SHP77 (cell line): ENCODE measurements at places on chromosomes 2 and 18.
A peak's percentile ranks its signal among the peaks of the same experiment; 100 is the strongest.

- DNase-seq, result no peak
Measured at GRCh38 chr2:187689372-187689771, 135.1 kb upstream of the TFPI start.

GRCh38 chr2:173851141-173851641, 114.0 kb downstream of the SP3 start:
- DNase-seq, result no peak

DNA sequence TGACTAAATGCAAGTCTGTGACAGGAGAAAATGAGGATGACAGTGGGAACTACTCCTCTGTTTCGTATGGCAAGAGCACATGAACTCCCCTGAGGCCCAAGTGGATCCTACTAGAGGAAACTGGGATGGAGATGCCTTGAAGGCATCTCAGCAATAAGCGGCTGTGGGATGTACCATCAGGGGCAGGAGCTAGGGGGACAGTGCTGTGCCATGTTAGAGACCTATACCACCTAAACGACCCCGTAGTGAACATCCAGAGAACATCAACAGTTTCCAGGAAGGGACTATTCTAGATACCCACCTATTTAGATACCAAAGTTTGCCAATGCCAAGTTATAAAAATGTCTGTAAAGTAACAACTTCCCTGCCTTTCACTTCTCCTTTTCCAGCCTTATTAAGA, 860.8 kb upstream of the ACVR2A start:
- DNase-seq, result no peak

DNA sequence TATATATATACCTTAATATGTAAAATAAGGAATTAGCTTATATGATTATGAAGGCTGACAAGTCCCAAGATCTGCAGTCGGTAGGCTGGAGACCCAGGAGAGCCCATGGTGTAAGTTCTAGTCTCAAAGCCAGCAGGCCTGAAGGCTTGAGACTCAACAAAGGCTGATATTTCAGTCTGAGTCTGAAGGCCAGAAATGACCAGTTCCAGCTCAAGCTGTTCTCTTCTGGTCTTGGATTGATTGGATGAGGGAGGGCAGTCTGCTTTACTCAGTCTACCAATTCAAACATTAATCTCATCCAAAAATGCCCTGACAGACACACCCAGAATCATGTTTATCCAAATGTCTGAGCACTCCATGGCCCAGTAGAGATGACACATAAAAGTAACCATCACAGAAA, 22.0 kb downstream of the HNMT start:
- DNase-seq, result no peak

DNA sequence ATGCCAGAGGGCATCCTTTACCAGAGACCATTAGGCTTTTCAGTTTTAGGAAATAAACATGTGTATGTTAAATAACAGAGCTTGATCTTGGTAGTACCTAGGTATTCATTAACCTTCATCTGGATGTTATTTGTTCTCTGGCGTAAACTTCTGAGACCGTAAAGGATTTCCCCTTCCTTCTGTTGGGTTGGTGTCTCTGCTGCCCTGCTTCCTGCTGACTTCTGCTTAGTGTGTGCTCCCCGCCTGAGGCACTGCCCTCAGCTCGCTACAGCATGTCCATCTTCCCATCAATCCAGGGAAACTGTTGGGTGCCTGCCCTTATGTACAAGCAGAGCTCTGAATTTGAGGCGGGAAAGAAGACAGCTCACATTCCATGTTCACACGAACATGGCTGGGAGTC, 177.9 kb downstream of the TPGS2 start:
- DNase-seq, result no peak

DNA sequence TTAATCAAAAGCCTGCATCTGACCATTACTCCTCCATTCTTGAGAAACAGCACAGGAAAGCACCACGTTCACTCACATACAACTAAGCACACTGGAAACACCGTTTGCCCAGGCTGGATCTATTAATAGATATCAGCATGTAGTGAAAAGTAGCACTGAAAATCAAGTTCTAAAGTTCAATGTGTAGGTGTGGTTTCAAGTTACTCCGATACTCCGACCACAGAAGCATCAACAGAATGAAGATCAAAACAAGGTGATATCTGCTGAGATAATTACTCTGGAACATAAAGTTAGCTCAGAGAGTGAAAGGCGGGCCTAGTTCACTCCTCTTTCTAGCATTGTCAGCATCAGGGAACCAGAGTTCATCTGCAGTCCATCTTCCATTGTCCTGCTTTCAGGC, 1367.4 kb upstream of the ACVR2A start:
- DNase-seq, result no peak

GRCh38 chr2:209956271-209956670, 46.2 kb upstream of the RPE start:
- no peak for DNase-seq

DNA sequence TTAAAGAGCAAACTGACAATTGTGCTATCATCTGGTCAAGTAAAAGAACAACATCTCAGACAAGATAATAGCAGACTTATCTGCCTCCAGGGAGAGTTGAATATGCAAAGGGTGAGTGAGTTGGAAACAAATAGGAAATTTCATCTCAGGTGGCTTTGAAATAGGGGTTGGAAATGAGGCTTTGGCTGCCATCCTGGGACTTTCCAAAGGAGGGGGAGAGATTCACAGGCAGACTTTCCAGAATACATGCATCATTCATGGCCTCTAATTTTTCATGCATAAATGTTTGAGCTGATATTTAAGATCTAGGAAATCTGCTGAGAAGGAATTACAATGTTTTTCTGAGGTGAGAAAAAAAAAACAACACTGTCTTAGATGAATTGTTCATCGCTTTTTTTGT, 300.5 kb downstream of the ALK start:
- no peak for DNase-seq

DNA sequence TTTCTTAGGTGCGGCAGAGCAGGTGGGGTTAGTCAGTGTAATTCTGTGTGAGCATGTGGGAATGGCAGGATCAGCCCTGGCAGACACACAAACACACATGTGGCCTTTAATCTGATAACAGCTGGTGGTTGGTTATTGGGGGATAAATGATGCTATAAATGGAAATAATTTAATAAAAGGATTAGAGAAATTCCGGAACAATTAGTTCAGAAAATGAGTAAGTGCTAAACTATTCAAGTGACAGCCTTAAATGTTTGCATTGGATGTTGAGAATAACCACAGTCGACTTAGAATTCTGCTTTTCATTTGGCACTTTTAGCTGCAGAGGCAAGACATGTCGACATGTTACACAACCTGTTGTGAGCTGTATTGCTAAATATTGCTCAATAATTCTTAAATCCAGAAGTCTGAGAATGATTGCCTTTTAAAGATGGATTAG, 7.2 kb downstream of the SMYD1 start:
- no peak for DNase-seq

- DNase-seq, result no peak
Measured at GRCh38 chr18:62784966-62785413, 69.6 kb downstream of the PHLPP1 start.

GRCh38 chr2:34736482-34736881, 1137.4 kb upstream of the FAM98A start:
- DNase-seq, result no peak

DNA sequence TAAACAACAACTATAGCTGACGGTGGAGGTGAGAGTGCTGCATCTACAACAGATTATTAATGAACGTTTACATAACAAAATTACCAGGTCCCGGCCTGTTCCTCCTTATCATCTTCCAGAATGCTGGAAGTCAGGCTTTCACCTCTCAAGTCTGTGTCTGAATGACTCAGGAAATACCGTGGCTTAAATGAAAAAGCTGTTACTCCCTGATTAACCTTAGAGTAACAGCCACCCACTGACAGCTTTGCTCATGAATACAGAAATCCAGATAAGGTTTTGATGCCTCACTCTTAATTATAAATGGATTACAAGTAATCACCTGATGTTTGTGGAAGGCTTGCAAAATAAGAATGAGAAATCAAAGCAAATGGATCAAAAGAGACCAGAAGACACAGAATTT, 885.3 kb upstream of the CELF4 start:
- no peak for DNase-seq

DNA sequence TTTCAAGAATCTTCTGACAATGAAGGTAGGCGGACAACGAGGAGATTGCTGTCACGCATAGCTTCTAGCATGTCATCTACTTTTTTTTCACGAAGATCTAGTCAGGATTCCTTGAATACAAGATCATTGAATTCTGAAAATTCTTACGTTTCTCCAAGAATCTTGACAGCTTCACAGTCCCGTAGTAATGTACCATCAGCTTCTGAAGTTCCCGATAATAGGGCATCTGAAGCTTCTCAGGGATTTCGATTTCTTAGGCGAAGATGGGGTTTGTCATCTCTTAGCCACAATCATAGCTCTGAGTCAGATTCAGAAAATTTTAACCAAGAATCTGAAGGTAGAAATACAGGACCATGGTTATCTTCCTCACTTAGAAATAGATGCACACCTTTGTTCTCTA, 35.8 kb downstream of the MARCHF7 start:
- DNase-seq, result no peak

GRCh38 chr2:221610255-221610654, 38.2 kb upstream of the EPHA4 start:
- DNase-seq, result no peak

DNA sequence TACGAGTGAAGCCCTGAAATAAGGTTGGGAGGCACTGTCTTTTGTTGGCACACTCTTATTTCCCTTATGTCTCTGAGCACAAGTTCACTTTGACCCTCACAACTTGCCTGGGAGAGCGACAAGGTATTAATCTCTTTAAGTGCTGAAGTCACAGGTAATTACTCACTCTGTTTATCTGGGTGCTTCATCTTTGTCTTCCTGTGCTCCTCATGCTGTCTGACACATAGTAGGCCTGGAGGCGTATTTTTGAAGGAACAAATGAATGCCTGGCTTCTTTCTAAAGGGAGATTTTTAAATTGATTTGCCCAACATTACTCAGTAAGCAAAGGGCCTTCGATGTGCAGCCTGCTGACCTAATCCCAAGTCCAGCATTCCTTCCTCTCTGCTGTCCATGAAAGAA, 507.1 kb upstream of the TNP1 start:
- no peak for DNase-seq

DNA sequence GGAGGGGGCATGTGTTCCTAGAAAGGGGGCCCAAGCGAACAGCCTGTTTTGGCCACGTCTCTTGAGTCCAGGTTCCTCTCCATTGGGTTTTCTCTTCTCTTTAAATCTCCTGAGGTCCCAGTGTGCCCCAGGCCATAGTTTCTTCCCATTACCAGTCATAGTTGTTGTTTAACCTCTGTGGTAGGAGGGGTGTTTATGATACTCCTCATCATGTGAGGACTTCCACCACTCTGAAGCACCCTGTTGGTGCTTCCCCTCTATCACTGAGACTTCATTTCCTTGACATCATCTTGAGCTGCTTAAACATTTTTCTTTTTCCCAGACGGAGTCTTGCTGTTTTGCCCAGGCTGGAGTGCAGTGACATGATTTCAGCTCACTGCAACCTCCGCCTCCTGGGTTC, 45.9 kb downstream of the WIPF1 start:
- DNase-seq, result no peak

DNA sequence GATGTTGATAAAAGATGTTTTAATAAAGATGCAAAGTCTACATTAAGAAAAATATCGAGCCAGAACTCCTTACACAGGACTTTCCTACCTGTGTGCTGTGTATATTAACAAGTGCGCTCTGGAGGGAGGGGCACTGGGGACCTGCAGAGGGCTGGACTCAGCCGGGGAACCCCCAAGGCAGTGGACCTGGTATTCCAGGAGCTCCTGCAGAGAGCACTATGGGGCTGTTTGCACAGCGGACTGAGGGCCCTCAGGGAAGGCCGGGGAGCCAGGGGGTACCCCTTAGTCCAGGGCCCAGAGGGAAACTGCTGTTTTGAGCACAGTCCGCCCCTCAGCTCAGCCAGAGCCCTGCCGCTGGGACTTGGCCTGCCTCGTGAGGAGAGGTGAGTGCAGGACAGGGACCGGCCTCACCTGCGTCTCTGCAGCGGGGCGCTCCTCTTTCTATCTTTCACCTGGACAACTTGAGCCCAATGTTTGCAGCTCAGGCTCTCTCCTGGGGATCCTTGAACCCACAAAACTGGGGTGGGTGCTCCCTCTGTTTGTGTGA, 168.4 kb downstream of the ARL4C start:
- DNase-seq, result no peak

- peak; percentile 63 for DNase-seq
Measured at GRCh38 chr2:234502285-234502918, 5.5 kb upstream of the ARL4C start.

DNA sequence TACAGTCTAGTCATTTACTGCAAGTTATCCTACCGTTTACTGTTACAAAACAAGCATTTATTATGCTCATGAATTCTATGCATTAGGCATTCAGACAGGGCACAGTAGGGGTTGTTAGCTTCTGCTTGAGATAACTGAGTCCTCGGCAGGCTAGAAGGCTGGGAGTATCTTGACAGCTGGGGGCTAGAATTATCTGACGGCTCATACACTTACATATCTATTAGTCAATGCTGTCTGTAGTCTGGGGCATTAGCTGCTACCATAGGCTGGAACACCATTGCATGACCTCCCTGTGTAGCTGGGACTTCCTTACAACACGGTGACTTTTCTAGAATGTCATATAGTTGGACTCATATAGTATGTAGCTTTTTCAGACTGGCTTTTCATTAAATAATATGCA, 61.9 kb upstream of the ALK start:
- DNase-seq, result no peak

- no peak for DNase-seq
Measured at GRCh38 chr2:204109681-204110080, 173.1 kb downstream of the ICOS start.

GRCh38 chr2:34604164-34604563, 1005.1 kb upstream of the FAM98A start:
- no peak for DNase-seq

- DNase-seq, result no peak
Measured at GRCh38 chr2:96500385-96501066, 4.6 kb downstream of the NEURL3 start.

GRCh38 chr2:150620855-150621254, 133.4 kb upstream of the RND3 start:
- DNase-seq, result no peak

DNA sequence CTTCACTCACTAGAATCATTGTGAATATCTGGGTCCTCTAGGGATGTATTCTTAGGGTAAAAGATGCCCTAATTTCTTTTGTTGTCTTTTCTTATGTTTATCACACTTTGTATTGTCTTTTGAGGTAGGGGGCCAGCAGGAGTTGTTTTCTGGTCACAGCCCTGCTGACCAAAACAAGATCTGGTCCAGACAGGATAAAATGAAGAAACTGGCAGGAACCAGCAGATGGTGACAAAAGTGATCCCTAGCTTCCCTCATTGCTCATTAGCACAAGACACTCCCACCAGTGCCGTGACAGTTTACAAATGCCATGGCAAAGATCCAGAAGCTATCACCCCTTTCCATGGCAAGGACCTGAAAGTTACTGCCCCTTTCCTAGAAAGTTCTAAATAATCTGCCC, 81.7 kb upstream of the CCDC85A start:
- DNase-seq, result no peak

GRCh38 chr2:11744631-11745394, 1.6 kb upstream of the LPIN1 start:
- DNase-seq, result peak; percentile 65

- DNase-seq, result no peak
Measured at GRCh38 chr2:177797808-177798207, 274.8 kb downstream of the PDE11A start.

DNA sequence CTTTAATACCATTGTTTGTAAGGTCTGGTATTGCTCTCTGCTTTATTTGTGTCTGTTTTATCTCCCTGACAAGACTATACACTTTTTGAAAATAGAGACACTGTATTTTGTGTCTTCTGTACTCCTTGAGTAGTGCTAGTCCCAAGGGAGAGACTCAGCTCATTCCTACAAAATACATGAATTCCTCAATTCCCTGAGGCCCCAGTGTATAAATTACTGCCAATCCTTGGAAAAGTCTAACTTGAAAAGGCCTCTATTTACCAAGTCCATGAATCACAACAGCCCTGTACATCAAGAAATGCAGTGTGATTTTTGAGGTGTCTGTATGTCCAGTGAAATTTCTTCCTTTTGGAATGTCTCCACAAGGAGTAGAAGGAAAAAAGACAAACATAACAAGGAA, 34.9 kb upstream of the NEDD4L start:
- no peak for DNase-seq
